ENCODE measurements at places on chromosomes 11 and 22.
A peak's percentile ranks its signal among the peaks of the same experiment; 100 is the strongest.

DNA sequence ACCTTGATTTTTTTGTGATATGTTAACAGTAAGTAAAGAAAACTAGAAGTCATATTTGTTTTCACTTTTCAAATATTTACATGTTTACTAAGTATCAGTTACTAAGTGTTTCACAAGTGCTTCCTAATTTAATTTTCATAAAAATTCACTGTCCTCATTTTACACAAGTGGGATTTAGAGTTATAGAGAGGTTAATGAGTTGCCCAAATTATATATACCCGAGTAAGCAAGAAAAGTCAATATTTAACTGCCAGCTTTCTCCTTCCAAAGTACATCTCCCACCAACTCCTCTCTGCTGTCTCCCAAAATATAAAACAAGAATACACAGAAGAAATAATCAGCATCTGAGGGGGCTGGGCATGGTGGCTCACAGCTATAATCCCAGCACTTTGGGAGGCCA is 896.7 kb upstream of the ANO3 start:
- DNase-seq: no peak

DNA sequence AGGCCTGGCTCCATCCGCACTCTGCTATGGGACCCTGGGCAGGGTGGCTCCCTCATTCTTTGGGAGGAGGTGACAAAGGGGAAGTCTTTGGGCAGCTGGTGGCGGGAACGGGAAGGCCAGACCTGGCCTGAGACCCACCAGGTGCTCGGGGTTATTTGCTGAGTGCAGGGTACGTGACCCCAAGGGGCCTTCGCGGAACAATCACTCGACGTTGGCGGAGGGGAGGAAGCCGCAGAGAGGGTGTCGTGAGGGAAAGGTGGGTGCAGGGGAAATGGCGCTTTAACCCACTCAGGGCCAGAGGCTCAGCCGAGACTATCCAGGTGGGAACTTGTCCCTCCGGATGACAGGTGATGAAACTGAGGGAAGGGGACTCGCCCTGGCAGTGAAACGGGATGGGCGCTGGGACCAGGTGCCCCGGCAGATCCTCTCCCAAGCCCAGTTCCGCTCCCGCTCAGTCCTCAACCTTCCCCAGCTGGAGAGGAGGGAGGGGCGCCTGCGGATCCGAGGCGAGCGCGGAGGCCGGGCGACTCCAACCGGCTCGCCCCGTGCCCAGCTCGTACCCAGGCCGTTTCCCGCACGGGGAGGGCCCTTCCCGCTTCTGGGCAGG is 911 bp downstream of the A4GALT start:
- DNase-seq: no peak

DNA sequence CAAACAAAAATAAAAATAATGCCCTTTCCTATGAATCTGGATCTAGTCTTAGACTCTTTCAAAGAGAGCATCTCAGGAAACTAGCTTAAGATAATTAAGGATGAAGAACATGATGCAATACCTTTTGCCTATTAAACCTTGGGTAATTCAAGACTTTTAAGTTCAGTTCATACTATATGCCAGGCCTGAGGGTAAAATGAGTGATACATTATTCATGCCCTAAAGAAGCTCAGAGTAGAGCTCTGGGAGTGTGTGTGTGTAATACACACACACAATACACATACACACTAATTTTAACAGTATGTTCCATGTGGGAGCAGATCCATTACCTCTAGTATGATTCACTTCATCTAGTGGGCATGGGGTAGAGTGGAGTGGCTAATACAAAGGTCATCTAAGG is 651.4 kb upstream of the CHORDC1 start:
- no peak for DNase-seq

DNA sequence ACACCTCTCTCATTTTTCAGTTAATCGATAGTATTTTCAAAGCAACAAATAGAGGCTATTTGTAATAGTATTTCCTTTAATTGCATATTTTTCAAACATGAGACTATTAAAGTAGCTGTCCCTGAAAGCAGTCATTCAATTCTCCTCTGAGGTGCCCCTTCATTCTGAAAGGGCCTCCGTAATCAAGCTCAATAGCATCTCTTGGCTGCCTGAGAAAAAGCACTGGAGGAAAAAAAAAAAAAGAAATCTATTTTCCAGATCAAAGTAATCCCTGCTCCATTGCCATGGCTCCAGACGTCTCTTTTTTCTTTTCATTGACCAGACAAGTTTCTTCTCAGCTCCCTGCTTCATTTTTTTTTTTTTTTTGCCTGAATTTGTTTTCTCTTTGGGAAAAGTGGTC is 154.5 kb upstream of the BLID start:
- DNase-seq: no peak

GRCh38 chr11:132878111-132878510 is 654.2 kb downstream of the OPCML start:
- no peak for DNase-seq

DNA sequence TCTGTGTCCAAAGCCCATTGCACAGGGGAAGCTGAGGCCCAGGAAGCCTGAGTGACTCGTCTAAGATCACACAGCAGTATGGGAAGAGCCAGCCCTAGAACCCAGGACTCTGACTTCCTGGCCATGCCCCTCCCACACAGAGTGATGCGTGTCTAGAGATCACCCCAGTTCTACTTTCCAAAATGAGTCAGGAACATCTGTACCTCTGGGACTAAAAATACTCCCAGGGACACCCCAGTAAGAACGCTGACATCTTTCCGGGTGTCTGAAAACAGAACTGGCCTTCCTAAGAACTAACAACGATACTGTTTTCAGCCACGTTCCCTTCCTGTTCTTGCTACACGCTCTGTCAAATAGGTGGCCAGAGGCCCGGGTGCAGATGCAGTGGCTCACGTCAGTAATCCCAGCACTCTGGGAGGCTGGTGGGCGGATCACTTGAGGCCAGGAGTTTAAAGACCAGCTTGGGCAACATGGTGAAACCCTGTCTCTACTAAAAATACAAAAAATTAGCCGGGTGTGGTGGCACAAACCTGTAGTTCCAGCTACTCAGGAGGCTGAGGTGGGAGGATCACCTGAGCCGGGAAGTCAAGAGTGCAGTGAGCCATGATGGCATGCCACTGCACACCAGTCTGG is 21.7 kb upstream of the PDGFB start:
- DNase-seq: no peak

- DNase-seq: peak; percentile 47
These were observed at the start of gene TSPO for GRCh38 chr22:43151251-43152002. Gene TSPO, plus strand, starts transcription at chr22:43151559. Its CDS starts 7,680 bp downstream, at chr22:43159239.

- peak; percentile 53 for DNase-seq
These were observed 85.9 kb downstream of the SBF2 start for GRCh38 chr11:10208131-10208575.

GRCh38 chr22:26642465-26643417 is 14.6 kb upstream of the MIAT start:
- DNase-seq: peak; percentile 28

DNA sequence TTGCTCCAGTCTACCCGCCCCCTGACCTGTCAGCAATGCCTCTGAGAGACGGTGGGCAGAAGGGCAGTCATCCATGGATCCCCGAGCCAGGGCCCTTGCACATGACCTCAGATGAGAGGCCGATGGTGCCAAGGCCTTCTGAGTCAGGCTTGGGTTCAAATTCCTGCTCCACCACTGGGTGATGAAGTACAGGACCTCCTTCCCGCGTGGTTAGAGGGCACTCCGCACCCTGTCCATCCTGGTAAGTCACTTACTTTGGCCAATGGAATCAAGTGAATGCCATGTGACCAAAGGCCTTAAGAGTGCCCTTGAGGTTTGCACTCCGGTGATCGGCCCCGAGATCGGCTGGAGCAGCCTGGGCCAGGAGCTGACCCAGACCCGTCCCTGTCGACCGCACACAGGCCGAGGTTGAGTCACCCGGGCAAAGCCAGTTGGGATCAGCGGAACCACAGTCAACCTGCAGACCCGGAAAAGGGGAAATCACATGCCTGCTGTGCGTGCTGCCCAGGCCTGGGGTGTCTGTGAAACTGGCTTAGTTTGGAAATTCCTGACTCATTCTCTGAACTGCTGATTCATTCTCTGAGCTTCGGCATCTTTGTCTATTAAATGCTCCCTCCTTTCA is 48.9 kb downstream of the RTL6 start:
- DNase-seq: peak; percentile 88

GRCh38 chr11:87290304-87290922 is 252.7 kb downstream of the TMEM135 start:
- peak; percentile 65 for DNase-seq

DNA sequence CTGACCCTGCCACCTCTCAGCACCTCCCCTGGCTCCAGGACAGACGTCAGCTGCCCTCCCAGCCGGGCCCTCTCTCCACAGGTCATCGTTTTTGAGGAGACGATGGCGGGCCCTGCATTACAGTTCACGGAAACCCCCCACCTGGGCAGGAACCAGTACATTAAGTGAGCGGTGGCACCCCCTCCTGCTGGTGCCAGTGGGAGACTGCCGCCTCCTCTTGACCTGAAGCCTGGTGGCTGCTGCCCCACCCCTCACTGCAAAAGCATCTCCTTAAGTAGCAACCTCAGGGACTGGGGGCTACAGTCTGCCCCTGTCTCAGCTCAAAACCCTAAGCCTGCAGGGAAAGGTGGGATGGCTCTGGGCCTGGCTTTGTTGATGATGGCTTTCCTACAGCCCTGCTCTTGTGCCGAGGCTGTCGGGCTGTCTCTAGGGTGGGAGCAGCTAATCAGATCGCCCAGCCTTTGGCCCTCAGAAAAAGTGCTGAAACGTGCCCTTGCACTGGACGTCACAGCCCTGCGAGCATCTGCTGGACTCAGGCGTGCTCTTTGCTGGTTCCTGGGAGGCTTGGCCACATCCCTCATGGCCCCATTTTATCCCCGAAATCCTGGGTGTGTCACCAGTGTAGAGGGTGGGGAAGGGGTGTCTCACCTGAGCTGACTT is 37.0 kb downstream of the B3GAT1 start:
- no peak for DNase-seq

DNA sequence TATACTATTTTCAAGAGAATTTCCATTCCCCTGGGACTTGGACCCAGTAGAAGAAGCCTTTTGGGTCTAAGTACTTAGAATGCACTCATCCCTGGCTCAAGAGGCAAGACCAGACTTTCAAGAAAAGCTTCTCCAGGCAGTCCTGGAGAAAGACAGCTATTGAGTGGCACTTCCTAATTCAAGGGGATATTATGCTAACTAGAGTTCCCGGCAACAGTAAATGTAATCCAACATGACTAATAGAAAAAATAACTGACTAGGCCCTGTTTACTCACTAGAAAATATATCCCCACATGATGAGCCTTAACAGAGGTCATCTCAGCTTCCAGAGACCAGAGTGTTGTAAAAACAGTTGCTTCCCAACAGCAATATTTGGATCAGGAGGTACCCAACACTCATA is 47.2 kb upstream of the AKIP1 start:
- DNase-seq: peak; percentile 44

- DNase-seq: peak; percentile 59
These were observed 21.6 kb downstream of the TMPRSS5 start for GRCh38 chr11:113684496-113684895.

DNA sequence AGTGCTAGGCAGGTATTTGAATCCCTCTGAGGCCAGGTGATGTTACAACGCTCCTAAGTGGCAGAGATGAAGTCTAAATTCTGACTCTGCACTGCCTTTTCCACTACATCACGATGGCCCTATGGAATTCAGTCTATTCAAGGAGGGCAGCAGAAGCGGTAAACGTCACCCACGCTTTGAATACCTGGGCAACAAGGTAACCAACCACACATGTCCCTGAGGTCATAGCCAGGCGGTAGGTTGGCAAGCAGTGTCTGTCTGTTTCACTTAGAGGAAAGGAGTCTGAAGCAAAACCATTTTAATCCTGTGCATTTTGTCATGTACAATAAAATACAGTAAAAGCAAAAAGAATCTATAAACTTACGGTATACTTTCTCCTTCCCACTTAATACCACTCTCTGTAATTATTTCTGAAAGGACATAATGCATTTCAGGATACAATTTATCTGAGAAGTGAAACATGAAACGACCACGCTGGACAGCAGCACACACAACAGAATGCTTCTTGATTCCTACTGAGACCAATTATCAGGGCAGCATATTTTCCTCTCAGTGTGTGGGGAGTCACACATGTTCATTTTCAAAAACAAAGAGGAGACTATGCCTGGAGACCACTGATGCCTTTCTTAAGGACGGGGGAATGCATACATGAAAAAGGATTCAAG is 51.3 kb downstream of the PRDM10 start:
- DNase-seq: no peak

- DNase-seq: peak; percentile 92
These were observed 62.5 kb upstream of the PPARA start for GRCh38 chr22:46087816-46088277.

- peak; percentile 44 for DNase-seq
These were observed 904.5 kb upstream of the API5 start for GRCh38 chr11:42407341-42407740.

DNA sequence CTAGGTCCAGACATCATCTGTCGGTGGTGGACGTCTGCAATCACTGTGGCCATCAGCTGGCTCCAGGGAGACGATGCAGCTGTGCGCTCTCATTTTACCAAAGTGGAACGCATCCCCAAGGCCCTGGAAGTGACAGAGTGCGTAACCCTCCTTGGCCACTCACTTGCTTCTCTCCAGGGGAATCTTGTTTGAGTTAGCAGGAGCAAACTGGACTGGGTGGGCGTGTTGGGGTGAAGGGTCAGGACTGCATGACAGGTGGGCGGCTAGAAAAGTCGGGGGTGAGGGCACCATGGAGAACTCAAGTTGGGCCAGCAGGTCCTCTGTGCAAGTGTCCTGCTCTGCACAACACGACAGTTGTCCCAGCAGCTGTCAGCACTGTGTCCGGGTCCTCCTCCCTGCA is 16.2 kb downstream of the SHISA8 start:
- no peak for DNase-seq

GRCh38 chr11:2755071-2755470 is 55.3 kb upstream of the KCNQ1OT1 start:
- DNase-seq: no peak

DNA sequence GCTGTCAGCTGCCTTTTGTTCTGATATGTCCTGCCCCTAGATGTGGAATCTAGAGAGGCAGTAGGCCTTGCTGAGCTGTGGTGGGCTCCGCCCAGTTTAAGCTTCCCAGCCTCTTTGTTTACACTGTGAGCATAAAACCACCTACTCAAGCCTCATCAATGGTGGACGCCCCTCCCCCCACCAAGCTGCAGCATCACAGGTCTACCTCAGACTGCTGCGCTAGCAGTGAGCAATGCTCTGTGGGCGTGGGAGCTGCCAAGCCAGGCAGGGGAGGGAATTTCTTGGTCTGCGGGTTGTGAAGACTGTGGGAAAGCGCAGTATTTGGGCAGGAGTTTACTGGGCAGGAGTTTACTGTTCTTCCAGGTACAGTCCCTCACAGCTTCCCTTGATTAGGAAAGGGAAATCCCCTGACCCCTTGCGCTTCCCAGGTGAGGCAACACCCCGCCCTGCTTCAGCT is 98.5 kb downstream of the SMCO4 start:
- DNase-seq: no peak

Data from fibroblast of upper back skin (primary cell).